Glomerular endothelial cell (primary cell): ENCODE measurements at places on chromosomes 2 and 18. TPM values are rescaled to one million over a fixed set of nuclear protein-coding genes. Genes with fewer than 3 reads are reported as not detected.

- DNase-seq: no peak
Measured at GRCh38 chr2:36574560-36574959, 23.4 kb downstream of the FEZ2 start.

- no peak for DNase-seq
Measured at GRCh38 chr2:28390746-28391563, 1.7 kb upstream of the FOSL2 start.

DNA sequence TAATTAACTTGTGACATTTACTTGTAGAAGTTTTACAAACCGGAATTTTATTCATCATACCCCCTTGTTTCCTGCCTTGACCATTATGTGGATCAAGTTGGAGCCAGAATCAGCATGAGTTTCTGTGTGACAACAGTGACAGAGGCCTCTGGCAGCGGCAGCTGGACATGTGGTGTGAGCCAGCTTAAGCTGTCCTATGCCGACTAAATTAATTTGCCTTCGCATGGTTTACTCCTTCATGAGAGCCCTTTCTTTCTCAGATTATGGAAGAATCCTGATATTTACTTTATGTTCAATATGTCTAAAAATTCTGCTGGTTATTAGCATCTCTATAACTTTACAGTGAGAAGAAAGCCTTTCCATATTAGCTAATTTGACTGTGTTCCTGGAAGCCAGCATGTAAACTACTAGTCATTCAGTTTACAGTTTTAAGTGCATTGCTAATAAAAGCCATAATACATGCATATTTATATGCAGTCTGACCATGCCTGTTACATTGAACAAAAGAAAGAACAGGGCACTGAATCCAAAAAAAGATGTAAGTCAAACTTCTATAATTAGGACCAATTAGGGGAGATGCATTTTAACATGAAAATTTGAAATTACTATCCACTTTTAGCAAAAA lies 495.8 kb upstream of the ACVR2A start:
- no peak for DNase-seq

DNA sequence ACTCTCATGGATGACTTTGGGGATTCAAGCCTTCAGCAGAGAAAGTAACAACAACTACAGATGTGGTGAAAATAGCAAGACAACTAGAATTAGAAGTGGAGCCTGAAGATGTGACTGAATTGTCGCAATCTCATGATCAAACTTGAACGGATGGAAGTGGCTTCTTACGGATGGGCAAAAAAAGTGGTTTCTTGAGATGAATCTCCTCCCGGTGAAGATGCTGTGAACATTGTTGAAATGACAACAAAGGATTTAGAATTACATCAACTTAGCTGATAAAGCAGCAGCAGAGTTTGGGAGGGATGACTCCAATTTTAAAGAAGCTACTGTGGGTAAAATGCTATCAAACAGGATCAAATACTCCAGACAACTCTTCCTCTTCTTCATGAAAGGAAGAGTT lies 43.1 kb downstream of the AAK1 start:
- DNase-seq: no peak

GALR1 gene
- total RNA-seq: not detected in 2 replicates

SERPINB13 gene
- total RNA-seq: not detected in 2 replicates

SLC66A2 gene
- 33.7 and 40.7 TPM in 2 replicates for total RNA-seq
